Neural progenitor cell (in vitro differentiated cells): ENCODE measurements at places on chromosomes 13 and 19. TPM values are rescaled to one million over a fixed set of nuclear protein-coding genes. Genes with fewer than 3 reads are reported as not detected.

Gene MEIOSIN
- 0.06 TPM in 1 of 2 replicates, not detected in the other for total RNA-seq

Gene PGLYRP1
- not detected in 2 replicates for total RNA-seq

Gene CDX2
- not detected in 2 replicates for total RNA-seq

Gene CEBPA
- total RNA-seq = 0.71 and 2.9 TPM in 2 replicates

Gene SIPA1L3
- 19.2 and 27.0 TPM in 2 replicates for total RNA-seq

Gene F7
- total RNA-seq = 0.50 TPM in 1 of 2 replicates, not detected in the other

Gene HSH2D
- not detected in 2 replicates for total RNA-seq

Gene ZNF471
- total RNA-seq = 1.4 and 1.9 TPM in 2 replicates
